ENCODE measurements at places on chromosomes 1 and 21.
A peak's percentile ranks its signal among the peaks of the same experiment; 100 is the strongest.

GRCh38 chr1:22930240-22930912 is 42.3 kb downstream of the LACTBL1 start:
- peak; percentile 63 for DNase-seq

DNA sequence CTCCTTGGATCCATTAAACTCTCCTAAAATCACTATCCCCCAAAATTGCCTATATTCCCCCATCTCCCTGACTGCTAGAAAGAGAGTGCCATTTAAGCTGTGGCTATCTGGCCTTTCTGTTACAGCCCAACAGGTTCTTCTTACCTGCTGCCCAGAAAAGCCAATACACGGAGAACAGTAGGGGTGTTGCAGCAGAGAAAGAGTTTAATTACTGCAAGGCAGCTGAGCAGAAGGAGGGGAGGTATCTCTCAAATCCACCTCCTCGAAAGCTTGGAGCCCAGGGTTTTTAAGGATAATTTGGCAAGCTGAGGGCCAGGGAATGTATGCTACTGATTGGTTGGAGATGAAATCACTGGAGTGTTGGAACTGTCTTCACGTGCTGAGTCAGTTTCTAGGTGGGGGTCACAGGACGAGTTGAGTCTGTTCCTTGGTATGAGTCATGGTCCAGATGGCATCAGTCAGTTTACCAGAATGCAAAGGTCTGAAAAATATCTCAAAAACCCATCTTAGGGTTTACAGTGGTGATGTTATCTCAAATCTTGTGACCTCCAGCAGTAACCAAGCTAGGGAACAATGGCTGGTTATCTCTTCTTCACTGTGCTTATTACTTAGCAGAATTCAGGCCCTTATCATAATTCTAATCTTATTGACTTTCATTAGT is 89.8 kb downstream of the SMYD3 start:
- no peak for DNase-seq

DNA sequence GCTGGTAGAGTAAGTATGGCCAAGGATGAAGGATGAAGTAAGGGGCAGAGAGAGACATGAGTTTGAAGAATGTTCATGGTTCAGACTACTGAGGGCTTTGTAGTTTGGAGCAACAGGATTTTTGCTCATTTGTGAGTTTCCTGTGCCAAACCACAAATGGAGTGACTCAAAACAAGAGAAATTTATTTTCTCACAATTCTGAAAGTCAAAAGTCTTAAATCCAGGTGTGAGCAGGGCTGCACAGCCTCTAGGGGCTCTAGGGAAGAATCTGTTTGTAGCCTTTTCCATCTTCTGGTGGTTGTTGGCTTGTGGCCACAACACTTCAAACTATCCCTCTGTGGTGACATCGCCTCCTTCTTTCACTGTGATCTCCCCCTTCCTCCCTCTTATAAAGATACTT is 58.9 kb downstream of the RHOU start:
- DNase-seq = no peak

GRCh38 chr1:97925151-97925550 is 4.3 kb upstream of the DPYD start:
- DNase-seq = no peak

DNA sequence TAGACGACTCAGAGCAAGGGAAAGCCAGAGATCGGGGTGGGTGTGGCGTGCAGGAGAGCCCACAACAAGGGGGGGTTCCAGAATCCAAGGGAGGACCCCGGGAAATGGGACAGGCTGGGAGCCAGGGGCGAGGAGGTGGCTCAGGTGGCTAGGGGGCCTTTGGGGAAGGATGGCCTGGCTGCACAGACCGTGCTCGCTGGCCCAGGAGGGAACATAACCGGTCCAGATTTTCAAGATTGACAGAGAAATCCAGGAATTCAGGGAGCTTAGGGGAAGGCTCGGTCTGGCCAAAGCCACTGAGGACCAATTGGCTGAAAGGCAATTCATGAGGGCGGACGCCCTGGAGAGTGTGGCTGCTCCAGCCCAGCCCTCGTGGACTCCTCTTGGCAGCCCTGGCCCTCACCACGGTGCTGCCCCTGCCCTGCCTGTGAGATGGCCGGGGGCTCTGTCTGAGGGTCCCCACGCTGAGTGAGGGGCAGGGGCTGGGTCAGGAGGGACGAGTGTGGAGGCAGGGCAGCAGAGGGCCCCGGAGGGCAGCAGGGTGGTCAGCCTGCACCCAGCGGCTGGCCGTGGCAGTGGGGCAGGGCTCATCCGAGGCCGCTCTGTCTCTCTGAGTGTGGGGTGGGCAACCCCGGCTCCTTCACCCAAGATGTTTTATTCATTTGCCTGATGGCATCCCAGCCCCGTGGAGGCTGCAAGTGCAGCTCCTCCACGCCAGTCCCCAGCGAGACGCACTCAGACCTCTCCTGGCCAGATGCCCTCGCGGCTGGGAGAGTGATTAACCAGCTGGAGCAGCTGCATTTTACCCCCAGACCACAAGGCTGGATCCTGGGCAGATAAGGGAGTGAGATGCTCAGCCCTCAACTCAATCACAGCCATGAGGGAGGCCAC is 5.6 kb upstream of the LRRC3 start:
- peak; percentile 57 for DNase-seq

- DNase-seq = no peak
Measured at GRCh38 chr1:222535455-222535854, 12.4 kb downstream of the HHIPL2 start.

GRCh38 chr1:245770156-245770555 is 615.4 kb downstream of the KIF26B start:
- no peak for DNase-seq

DNA sequence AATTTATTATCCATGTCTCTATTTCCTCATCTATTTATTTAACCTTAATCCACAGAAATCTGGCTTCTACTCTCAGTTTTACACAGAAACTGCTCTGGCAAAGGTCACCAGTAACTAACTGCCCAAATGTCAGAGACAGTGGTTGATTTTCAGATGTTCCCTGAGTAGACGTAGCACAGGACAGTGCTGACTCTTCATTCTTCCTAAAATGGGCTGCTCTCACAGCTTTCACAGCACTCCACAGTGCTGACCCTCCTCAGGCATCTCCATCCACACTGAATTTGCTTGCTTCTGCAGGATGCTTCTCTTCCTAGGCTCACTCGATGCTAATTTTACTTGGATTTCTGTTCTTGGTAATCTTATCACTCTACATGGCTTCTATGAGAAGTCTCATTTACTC is 508.2 kb upstream of the ZRANB2 start:
- DNase-seq = no peak

DNA sequence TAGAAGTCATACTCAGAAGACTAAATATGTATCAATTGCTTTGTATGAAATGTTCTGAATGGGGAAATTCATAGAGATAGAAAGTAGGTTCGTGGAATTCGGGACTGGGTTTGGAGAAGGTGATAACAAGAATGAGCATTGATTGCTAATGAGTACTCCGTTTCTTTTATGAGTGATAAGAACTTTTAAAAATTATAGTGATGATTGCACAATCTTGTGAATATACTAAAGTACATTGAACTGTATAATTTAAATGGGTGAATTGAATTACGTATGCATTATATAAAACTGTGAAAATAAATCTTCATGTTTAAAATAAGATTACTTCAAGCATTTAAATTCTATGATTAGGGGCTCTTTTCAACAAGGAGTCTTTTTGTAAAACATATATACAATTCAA is 425.6 kb upstream of the NCAM2 start:
- DNase-seq = no peak

DNA sequence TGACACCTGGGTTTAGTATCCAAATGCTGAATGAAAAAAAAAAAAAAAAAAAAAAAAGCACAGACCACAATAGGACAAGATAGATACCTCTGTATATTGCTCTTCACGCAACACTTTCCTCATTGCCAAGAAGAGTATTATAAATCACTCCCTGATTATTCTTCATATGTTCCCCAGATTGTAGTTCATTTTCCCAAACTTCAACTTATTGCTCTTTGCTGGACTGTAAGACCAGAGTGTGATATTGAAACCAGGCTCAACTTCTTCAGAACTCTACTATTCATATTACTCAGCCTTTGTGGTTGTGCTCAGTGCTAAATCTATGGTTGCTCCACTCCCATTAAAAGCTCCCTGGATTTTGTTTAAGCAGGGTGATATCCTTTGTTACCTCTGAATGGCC is 180.4 kb downstream of the NTMT2 start:
- no peak for DNase-seq

DNA sequence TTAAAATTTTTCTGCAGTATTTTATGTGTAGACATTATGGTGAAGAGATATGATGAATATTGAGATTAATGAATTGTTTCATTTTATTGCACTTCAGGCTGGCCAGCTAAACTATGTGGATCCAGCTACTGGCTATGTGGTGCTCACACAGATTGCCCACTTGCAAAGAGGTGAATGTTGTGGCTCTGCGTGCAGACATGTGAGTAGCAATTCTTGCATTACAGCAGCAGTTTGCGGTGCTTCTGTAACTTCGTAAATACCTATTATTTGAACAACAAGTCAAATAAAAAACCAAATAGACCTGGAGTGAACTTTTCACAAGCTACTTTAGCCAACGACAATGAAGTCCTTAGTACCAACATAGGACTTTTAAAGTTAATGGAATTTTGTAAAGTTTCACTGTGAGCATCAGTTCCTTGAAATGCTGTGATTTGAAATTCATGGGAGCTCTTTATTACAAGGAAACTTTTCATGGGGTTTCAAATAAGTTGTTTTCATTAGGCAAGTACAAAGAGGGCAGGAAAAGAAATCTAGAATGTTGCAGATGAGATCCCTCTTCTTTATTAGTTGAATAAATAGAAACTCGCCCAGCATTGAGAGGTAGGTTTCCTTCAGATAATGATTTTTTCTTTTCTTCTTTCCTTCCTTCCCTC is 3.4 kb downstream of the C1orf53 start:
- no peak for DNase-seq

- DNase-seq = no peak
Measured at GRCh38 chr1:30908316-30908695, 252 bp downstream of the SDC3 start.

DNA sequence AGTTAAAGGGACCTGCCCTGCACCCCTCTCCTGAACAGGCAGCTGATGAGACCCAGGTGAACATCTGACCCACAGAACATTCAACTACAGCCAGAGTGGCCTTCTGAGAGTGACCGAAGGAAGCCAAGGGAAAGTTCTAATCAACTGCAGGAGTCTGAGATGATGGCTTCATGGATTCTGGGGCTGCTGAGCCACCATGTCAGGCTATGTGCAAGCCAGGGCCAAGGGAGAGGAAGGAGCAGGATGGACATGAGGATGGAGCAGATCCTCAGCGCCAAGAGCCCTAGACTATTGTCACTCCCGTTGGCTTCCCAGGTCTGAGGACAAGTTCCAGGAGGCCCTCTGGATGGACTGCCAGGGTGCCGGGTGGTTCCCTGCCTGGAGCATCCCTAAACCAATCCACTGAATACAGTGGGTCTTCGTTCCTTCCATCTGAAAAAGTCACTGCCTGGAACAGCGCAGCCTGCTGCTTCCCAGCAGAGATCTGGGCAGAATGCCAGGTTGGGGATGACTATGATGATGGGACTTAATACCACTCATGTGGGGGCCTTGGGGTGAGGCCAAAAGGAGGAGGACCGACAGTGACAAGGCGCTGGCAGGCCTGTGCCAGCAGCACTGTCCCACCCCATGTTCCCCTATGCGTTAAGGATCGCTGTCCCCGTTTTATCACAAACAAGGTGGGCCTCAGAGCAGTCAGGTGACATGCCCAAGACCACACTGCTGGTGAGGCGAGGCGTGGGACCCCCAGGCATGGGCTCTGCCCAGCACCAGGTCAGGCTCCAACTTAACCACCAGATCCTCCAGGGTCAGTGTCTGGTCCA is 19.8 kb downstream of the SPOCD1 start:
- DNase-seq = peak; percentile 47

GRCh38 chr1:108830119-108831008 is 26.5 kb downstream of the AKNAD1 start:
- DNase-seq = peak; percentile 82

- no peak for DNase-seq
Measured at GRCh38 chr1:239742416-239743109, 349.1 kb upstream of the FMN2 start.

DNA sequence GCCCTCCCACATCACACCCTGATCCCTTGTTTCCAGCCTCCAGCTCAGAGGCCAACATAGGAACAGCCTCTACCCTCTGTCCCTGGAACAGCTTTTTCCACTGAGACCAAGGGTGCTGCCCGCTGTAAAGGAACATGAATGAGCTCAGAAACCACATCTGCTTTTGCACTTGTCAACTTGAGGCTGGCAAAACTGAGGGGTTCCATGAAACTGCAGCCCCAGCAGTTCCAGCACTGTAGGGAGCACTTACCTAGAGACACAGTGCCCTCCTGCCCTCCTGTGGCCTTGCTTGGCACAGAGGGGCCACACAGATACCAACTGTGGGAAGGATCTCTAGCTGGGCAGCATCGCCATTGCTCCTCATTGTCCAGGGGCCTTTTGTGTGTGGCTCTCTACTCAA is 51.7 kb downstream of the ITPKB start:
- no peak for DNase-seq

GRCh38 chr1:209752890-209753289 is 3.0 kb upstream of the TRAF3IP3 start:
- DNase-seq = no peak

GRCh38 chr1:29195881-29196291 is 14.2 kb upstream of the SRSF4 start:
- no peak for DNase-seq

- DNase-seq = no peak
Measured at GRCh38 chr1:58721247-58721820, 21.5 kb upstream of the MYSM1 start.

DNA sequence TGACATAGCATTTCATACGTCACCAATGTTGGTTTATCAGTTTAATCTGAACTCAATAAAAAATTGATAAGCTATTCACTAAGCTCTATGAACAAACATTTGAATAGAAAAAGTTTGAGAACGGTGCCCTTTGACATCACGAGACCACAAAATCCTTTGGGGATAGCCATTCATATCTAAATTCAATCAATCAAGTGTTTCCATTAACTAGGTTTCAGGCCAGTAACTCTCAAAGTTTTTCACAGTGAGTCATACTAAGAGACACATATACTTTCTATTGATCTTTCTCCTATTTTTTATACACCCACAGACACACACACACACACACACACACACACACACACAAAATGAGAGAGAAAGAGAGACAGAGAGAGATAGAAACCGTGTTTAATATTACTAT is 235.4 kb upstream of the SNX7 start:
- no peak for DNase-seq

DNA sequence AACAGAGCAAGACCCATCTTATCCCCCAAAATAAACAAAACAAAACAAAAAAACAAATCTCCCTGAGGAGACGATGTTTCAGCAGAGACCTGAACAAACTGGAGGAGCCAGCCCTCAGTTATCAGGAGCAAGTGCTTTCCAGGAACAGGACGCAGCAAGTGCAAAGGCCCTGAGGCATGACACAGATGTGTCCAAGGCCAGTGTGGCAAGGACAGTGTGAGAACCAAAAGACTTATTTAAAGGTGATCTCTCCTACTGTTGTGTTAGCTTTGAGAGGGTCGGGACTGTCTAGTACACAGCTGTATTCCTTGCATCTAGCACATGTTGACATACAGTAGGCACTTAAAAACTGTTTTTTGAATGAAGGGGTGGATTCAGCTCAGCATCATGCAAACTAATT is 48.0 kb downstream of the FOXD2 start:
- DNase-seq = no peak

GRCh38 chr21:34037009-34037795 is 36.2 kb upstream of the MRPS6 start:
- DNase-seq = no peak
